Urothelium cell line (cell line): ENCODE measurements at places on chromosomes 12 and 14.

DNA sequence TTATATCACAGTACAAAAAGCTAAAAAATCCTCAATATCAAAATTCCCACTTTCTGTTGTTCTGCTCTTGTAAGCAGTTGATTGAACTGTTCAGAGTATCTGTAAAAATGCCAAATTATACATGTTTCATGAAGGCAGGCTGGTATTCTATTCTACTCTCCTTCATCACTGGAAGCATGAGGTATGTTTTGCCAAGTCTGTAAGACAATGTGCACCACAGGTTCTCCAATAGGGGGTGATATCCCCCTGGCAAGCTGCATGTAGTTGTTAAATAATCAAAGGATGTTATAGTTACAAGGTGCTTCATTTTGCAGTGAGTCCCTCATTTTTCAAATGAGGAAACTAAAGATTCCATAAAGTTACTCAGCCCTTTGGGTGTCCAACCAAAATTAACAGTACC is 15.1 kb upstream of the NEK9 start:
- no peak for DNase-seq

GRCh38 chr14:65976761-65977404 is 509.3 kb upstream of the CCDC196 start:
- DNase-seq = no peak

- DNase-seq = no peak
Measured at GRCh38 chr14:95645389-95645996, 40.7 kb upstream of the TCL1B start.

DNA sequence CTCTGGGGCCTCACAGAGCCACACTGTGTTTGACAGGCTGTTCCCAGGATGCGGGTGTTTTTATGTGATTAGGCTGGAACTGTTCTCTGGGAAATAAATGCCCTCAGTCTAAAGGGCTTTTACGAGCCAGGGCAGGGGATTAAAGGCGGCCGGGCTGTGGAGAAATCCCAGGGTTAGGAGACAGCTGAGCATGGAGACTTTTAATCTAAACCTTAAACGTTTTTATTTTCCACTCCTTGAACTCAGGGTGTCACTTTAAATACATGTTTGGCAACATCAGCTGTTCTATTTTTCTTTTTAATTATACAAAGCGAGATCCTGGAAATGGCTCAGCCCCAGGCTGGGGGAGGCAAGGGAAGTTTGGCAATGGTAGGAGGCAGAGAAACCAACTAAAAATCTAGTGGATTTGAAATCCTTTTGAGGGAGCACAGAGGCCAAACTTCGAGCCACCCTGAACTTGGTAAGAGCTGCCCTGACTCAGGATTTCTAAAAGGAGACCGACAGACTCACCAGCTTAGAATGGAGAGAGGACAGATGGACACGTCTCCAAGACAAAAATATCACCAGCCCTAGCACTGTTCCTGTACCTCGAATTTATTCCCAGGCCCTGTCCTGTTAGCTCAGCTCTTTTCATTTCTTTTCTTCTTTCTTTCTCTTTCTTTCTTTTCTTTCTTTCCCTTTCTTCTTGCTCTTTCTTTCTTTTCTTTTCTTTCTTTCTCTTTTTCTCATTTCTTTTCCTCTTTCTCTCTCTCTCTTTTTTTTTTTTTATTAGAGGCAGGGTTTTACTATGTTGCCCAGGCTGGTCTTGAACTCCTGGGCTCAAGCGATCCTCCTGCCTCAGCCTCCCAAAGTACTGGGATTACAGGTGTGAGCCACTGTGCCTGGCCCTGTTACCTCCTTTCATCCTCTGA is 15.8 kb upstream of the ORAI1 start:
- DNase-seq = no peak
